ENCODE measurements at places on chromosomes 6 and 20.

GRCh38 chr6:27238010-27238983, 9.2 kb upstream of the PRSS16 start:
- DNase-seq: no peak

- DNase-seq: no peak
These were observed 51.3 kb downstream of the GCLC start for GRCh38 chr6:53493635-53494025.

- DNase-seq: no peak
These were observed 48.6 kb upstream of the FABP7 start for GRCh38 chr6:122730775-122731386.

GRCh38 chr6:89575562-89575960, 63.0 kb downstream of the LYRM2 start:
- no peak for DNase-seq

DNA sequence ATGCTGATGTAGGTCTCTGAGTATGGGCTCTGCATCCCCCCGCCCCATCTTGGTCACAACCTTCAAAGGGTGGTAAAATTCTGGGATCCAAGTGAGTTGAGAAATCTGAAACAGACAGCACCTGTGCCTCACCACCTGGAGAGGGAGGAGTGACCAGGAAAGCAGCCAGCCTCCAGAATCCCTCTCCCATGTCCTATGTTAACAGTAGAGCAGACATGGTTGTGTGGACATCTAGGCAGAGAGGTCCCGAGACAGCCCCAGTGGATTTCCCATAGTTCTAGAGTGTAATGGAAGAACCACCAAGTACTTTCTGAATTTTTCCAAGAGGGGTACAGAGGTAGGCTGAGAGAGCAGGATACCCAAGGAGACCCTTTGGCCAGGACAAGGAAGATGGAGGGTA, 103.7 kb upstream of the ENPP5 start:
- no peak for DNase-seq

DNA sequence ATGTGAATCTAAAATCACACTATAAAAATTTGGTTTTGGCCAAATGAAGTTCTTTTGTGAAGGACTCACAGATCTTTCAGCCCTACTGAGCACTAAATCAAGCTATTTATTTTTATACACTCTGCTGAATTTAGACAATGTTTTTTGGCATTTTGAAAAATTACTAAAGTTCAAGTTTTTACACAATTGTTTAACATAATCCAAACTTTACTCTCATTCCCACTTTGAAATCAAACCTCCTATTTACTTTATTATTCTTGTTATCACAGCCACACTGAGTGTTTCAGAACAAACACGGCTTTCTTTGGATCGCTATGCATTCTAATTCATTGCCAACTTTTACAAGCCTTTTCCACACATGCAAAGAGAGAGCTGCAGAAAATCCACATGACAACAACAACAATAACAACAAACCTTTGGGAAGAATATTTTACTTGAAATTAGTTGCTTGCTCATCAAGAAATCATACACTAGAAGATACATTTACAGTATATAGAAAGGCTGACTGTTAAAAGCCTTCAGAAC, 49.1 kb upstream of the TMEM30A start:
- no peak for DNase-seq

DNA sequence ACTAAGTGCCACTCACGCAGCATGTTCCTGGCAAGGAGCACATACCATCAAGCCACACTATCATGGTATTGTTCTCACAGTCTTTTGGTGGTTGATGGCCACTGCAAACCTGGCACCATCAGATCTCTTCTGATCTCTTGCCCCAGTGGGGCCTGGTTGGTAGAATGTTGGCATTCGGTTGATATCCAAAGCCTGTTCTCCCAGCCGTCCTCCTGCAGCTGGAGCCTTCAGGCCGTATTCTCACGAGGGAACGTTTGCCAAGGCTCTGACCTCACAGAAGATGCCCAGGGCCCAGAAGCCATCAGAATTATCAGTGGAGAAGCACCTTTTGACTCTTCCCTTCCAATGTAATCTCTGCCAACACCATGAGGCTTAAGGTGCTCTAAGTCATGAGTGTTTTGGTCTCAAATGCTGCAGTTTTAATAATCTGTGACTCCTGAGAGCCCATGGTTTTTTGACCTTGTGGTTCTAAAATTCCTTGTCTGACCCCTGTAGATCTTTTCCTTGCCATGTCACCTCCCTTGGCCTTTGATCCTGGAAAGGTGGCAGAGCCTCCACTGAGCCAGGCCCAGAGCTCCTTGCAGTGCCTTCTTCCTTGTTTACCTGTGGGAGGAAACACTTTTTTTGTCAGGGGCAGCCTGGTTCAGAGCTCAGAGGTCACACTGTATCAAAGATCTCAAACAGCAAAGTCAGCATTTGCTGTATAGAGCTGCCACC, 27.8 kb downstream of the POFUT1 start:
- DNase-seq: no peak

DNA sequence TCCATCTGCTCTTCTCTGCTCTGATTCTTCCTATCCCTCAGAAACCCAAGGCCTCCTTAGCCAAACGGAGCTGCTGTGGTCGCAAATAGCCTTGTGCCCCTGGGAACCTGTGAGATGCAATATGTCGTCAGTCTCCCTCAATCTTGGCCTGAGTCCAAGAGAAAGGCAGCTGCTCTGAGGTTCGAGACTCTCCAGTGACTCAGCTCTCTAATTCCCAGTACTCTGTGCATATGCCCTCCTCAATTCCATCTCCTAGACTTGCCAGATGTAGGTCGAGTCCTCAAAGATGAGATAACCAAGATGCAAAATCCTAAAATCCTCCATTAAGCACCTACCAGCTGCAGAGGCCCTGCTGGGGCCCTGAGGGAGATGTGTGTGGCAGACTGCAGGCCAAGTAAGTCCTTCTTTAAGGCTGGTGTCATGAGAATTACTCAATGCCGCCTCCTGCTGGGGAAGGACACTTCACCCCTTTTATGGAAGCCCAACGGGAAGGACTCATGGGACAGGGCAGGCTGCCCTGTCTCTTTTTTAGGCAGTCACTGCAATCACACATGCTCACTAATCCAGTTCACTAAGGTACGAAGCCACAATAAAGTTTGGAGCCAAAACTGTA, 28.5 kb downstream of the C6orf15 start:
- DNase-seq: no peak

DNA sequence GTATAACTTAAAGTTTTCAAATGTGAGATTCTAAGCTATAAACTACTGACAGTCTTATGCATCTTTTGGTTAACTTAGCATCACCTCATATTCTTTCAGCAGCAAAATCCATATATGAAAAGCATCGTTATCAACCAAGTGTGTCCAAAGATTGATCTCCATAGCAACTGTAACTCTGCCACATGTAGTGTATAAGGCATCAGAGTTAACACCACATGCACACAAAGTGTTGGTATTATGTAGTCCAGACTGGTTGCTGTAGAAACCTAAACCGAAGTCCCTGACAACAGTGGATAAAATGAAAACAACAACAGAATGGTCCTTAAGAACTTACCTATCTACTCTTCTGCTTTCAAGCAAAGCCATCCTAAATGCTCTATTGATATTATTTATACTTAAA, 39.6 kb downstream of the PDSS2 start:
- DNase-seq: no peak

GRCh38 chr6:80472271-80472670, 365.8 kb downstream of the BCKDHB start:
- no peak for DNase-seq

DNA sequence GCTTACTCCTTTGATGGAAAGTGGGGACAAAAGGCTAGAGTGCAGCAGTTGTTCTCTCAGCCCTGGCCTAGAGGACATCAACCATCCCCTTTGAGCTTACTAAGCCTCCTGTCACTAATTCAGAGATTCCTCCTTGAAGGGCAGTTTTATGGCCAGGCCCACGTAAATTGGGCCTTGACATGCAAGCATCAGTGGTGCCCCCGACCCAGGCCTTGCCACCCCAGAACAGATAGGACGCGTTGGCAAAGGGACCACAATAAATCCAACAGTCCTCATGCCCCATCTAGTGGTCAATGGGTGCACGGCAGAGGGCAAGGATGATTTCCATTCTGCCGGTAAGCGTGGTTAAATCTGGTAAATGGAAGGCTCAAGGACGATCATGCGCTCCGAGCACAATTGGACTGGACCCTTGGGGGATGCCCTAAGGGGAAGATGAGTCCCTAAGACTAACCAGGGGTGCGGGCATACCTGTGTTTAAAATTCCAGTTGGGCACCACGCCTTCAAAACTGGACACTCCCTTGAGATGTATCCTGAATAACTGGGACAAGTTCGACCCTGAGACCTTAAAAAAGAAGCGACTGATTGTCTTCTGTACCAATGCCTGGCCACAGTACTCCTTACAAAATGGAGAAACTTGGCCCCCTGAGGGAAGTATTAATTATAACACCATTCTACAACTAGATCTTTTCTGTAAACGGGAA, 32.6 kb downstream of the CEP85L start:
- DNase-seq: peak; percentile 12
